ENCODE measurements at places on chromosomes 5 and 9.
A peak's percentile ranks its signal among the peaks of the same experiment; 100 is the strongest.

DNA sequence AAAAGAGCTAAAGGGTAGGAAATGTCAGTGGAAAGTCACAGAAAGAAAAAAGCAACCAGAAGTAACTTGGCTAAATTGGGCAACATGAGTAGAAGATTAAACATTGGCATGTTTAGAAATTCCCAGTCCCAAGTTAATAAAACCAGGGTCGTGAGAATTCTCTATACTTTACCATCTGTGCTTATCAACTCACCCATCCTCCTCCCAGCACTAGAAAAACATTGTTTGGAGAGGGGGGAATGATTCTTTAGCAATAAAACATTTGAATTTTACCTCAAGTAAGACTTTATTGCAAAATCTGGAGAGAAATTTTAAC lies 79.6 kb downstream of the PRKACG start:
- DNase-seq = no peak

- no peak for DNase-seq
Measured at GRCh38 chr9:128026773-128027541, 40.2 kb downstream of the NAIF1 start.

DNA sequence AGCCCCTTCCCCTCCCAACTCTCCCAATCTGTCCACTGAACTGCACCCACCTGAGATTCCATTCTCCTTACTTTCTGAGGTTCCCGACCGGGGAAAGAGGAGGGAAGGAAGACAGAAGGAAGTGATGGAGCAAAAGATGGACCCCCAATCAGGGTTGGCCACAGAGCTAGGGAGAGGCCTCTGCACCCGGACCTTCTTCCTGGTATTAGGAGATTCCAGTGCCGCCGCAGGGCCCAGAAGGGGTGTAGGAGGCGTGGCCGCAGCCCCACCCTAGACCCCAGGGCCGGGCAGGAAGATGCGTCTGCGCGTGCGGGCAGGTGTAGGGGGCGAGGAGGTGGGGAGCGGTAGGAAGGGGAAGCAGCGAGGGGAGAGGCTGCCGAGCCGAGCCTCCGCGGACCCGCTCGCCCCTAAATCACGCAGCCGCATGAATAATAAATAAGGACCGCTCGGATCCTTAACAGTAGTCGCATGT lies 104.2 kb upstream of the MVB12B start:
- no peak for DNase-seq

- DNase-seq = no peak
Measured at GRCh38 chr5:124713595-124713994, 32.8 kb downstream of the ZNF608 start.

- DNase-seq = no peak
Measured at GRCh38 chr5:94627191-94627590, 8.7 kb downstream of the SLF1 start.

DNA sequence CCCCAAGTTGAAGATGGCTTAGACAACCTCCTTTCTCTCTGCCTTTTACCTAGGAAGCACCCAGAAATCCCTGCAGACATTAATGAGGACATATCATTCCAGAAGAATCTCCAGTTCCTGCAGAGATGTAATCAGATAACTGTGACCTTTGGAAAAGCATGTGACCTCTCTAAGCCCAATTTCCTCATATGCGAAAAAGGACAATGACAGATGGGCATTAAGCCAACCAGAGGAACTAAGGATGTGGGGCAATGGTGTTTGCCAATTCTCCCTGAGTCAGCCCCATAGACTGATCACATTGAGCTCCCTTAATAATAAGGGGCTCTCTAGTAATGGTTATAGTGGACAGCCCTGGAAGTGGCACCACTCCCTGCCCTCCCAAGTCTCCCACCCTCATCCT lies 10.1 kb upstream of the FOXI1 start:
- no peak for DNase-seq

GRCh38 chr9:133807037-133807436 lies 68.9 kb upstream of the SARDH start:
- no peak for DNase-seq

GRCh38 chr9:136567651-136568287 lies 21.9 kb upstream of the NOTCH1 start:
- peak; percentile 32 for DNase-seq

- DNase-seq = no peak
Measured at GRCh38 chr9:78613006-78613405, 316.1 kb downstream of the PSAT1 start.

GRCh38 chr9:131762356-131762932 lies 22.6 kb upstream of the RAPGEF1 start:
- DNase-seq = no peak

- DNase-seq = no peak
Measured at GRCh38 chr9:135134268-135135022, 47.0 kb downstream of the OLFM1 start.

DNA sequence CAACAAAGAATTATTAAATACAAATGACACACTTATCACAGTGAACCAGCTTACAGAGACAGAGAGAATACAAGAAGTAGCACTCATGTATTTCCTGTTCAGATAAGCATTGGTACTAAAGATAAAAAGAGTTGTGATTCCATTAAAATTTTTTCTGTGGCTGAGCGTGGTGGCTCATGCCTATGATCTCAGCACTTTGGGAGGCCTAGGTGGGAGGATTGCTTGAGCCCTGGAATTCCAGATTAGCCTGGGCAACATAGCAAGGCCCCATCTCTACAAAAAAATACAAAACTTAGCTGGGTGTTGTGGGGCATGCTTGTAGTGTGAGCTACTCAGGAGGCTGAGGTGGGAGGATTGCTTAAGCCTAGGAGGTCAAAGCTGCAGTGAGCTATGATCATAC lies 32.9 kb downstream of the FCHO2 start:
- no peak for DNase-seq

DNA sequence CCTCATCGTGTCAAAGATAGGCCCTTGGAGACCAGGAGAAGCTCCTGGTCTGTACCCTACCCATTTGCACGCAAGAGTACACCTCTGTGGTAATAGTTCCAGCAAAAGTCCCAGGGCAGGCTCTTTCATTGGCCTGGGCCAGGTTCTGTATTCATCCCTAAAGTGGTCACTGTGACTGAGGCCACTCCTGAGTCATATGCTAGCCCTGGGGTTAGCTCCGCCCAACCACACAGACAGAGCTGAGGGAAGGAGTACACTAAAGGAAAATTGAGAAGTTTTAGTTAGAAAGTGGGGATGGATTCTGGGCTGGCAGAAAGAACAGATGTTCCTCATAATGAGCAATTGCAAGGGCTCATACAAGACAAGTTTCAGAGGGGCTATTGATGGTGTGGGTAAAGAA lies 206.7 kb downstream of the ARHGAP26 start:
- no peak for DNase-seq

- no peak for DNase-seq
Measured at GRCh38 chr9:135530146-135530545, 8.9 kb downstream of the LCN1 start.

DNA sequence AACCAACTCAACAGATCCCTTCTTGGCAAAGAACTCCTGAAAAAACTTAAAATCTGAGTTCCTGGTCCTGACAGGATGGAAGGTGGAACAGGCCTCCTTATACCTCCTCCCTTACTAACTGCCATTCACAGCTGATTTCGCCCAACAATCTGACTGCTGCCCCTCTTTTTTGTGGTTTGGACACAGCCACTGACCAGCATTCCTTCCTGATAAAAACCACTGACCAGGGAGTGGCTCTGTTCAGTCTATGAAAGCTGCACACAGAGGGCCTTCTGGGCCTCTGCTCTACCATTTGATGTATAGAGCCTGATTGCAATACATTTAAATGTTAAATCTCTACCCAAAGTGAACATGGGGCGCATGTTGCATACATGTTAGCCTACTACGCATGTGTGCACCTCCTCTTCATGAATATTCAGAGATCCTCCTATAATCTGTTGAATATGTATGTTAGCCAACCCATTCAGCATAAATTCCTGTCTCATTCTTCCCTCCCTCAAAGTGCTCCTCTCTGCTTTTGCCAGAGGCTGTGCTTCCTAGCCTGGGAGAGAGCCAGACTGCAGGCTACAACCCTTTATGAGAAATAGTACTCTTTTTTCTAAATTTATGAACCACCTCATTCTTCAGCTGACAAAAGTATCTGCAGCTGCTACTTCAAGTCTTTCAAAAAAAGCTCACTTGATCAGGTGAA lies 93.7 kb upstream of the MRPS30 start:
- no peak for DNase-seq

DNA sequence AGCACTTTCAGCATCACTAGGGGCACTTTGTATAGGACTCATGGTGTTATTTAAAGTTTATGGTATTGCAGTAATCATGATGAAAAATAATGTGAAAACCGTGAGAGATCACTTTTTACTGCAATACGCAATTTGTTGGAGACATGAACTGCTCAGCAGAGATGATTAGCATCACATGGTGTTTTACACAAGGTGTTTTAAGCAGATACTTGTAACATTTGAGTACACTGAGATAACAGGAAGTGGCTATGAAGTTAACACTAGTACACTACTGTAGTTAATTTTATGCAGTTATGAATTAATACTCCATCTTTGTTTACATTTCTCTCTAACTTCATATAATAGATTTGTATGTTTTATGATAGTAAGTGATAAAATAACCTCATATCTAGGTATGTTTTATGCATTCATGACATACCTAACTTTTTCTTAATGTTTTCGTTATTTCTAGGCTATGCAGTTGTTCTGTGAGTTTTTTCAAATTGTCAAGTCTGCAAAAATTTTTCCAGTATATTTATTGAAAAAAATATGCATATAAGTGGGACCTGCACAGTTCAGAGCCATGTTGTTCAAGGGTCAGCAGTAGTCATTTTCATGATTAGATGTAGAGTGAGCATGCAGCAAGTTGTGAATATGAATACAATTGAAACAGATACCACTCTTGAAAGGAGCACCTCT lies 13.0 kb downstream of the SUB1 start:
- no peak for DNase-seq

GRCh38 chr9:87259543-87260518 lies 237.8 kb upstream of the DAPK1 start:
- DNase-seq = no peak

- DNase-seq = no peak
Measured at GRCh38 chr9:128913048-128913900, 7.5 kb upstream of the PHYHD1 start.

DNA sequence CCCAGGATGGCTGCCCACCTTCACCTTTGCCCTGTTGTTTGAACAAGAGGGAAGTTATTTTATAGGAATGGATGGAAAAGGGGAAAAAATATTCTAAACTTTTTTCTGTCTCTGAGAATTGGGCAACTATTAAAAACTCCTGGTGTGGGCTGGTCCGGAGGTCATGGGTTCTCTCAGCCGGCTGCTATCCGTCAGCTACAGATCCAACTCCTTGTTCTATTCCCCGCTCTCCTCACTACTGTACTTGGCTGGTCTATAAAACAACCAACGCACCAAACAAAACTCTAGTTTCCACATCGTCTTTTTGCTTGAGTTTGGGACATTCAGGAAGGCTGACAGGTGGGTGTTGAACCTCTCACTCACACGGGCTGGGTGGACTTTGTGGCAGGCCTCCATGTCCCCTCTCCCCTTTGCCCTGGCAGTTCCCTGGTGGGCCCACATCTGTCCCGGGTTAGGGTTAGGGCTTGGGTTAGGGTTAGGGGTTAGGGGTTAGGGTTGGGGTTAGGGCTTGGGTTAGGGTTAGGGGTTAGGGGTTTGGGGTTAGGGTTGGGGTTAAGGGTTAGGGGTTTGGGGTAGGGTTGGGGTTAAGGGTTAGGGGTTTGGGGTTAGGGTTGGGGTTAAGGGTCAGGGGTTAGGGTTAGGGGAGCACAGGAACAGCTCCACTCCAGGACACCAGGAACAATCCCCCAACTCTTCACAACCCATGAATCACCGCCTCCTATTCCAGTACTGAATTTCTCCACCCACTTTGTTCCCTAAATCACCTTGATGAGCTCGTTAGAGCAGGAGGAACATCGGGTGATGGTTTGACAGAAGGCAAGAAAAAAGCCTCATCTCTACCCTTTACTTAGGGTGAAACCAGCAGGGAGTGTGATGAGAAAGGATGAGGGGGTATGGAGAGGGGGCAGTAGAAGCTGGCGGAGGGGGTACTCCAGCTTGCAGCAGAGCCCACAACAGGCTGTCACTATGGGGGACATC lies 302.1 kb upstream of the IRX4 start:
- no peak for DNase-seq

DNA sequence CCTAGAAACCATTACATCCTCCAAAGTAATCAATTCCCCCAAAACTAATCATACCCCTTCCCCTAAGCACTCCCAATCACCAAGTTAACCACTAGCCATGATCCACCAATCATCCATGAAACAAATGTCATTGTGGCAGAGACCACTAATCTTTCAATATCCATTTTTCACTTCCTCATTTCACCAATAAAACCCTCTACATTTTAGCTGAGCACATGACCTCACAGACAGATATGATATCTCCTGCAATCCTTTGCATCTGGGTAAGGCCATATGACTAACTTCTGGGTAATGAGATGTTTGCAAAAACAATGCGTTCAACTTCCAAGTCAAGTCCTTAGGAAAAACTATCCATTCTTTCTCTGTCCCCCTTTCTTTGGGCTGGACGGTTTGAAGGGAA lies 20.7 kb downstream of the OR2S2 start:
- DNase-seq = no peak

DNA sequence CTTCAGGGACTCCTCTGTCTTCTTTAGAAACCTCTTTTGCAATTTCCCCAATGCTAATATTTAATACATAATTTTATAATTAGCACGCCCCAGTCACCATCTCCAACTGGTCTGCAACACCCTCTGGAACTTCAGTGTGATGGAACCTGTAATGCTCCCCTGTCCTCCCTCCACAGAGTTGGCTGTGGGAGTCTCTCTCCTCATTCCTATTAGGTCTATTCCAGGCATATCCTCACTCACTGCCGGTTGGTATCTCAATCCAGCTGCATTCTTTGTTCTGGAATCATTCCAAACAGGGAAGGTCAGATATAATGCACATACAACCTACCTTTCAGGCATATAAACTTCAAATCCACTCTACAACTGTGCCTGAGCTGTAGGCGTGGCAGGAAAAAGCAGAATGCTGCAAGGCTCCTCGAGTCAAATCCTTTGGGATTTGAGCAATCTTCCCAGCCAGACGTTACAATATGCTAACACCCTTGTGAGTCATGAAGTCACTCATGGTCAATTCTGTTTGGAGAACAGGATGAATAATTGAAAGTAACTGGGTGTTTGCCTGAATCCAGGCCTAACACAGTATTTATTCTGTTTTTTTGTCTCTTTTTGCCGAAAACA lies 293.8 kb downstream of the CWC27 start:
- DNase-seq = peak; percentile 50

GRCh38 chr9:26163931-26164330 lies 485.7 kb upstream of the TUSC1 start:
- DNase-seq = peak; percentile 15

GRCh38 chr9:6907772-6908381 lies 150.1 kb downstream of the KDM4C start:
- DNase-seq = peak; percentile 13

GRCh38 chr9:3879315-3879714 lies 353.5 kb upstream of the RFX3 start:
- no peak for DNase-seq

DNA sequence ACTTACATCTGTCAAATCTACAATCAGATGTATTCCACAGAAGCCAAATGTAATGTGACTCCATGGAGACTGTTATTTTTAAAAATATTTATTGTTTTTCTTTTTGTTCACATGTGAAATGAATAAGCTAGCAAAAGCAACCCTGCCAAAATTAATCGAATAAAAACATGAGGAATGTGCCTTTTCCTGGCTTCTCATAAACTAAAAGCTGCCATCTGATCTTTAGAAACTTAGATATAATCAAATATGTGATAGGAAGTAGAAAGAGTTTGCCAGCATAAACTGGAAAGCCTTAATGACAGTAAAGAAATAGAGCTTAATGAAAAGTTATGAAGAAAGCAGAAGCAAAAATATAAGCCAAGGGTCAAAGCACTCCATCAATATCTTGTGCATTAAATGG lies 1724.7 kb upstream of the WWC1 start:
- DNase-seq = no peak

All from AG04450 (cell line).